ENCODE measurements at places on chromosomes 5 and 9.

GRCh38 chr5:56288873-56289601, 55.9 kb upstream of the ANKRD55 start:
- DNase-seq, result no peak

DNA sequence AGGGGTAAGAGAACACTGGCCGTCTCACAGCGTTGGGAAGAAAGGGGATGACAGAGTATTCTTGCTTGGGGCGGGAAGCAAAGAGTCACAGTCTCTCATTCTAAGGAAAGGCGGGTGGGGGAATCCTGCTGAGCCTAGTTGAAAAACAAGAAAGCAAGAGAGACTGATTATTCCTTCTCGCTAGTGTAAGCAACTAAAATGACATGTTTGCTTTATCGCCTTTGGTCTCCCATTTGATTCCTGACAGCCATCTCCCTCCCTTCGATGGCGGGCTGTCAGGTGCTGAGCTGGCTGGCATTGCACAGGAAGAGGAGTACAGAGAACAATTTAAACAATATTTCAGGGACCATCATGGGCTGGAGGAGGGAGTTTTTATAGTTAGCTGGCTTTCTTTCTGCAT, 331.3 kb downstream of the ASTN2 start:
- DNase-seq, result no peak

- DNase-seq, result no peak
Measured at GRCh38 chr5:75651575-75652238, 40.5 kb downstream of the ANKDD1B start.

- no peak for DNase-seq
Measured at GRCh38 chr5:139696894-139697658, 48.9 kb downstream of the CXXC5 start.

DNA sequence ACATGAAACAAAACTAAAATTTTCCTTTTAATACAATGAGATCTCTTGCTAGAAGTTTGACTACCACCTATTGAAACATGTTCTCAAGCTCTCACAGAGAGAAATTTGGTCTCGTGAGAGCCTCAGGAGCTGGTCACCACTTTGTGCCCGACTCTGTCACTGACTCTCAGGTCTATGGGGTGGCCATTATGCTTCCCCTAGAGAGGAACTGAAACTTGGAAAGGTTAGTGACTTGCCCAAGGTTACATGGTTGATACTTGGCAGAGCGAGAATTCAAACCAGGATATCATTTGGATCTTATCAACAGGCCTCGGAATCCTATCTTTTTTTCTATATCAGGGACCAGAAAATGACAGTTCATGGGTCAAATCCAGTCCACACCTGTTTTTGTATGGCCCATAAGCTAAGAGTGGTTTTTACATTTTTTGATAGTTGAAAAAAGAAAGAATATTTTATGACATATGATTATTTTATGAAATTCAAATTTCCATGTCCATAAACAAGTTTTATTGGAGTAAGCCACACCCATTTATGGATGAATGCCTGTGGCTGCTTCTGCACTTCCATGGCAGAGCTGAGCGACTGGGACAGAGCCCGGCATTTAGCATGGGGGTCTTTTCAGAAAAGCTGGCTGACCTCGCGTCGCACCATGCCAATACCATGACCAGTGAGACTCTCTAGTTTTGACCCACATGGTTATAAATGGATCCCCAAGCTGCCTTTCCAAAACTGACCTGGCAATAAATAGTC, 44.8 kb upstream of the EQTN start:
- no peak for DNase-seq

Measured in NCI-H2171 treated with DMSO at 0.1 percent for 48 hours (cell line).